ENCODE measurements at places on chromosomes 5 and 9.

DNA sequence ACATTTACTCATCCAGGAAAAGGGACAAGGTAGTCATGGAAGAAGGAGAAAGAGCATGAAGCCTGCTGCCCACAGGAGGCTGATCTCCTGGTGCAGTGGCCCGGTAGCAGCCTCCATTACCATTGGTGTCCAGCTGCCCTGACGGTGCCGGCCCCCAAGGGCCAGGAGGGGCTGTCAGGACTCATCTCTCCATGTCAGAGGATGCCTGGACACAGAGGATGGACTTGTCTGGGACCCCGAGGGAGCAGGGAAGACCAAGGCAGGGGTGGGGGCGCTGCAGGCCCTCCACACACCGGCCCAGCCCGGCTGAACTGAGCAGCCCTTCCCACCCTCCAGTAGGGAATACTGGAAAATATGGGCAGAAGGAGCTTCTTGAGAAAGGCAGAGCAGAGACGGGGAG lies 52.2 kb downstream of the IRX2 start:
- no peak overlapping the region for H3K27ac ChIP-seq
- H3K36me3 ChIP-seq = no peaks in the 10 kb centered on the region
- H3K4me3 ChIP-seq = no peak overlapping the region
- H3K27me3 ChIP-seq = no peaks in the 10 kb centered on the region
- H3K4me1 ChIP-seq = no peaks in the 10 kb centered on the region

DNA sequence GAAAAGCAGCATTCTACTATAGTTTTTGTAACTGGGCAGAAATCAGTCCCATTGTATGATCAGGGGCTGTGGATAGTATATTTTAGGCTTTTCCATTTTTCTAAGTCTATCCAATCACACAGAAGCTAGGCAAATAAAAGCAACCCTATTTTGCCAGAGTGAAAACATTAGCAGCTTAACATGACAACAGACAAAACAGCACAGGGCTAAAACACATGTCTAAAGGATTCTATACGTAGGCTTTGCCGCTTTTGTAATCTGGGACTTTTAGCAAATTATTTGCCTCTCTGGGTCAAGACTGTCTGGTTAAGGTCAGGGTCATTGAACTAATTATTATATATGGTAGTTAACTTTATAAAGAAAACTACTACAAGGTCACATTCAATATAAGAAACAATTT lies 4.2 kb downstream of the MARCHF3 start:
- peaks cover 5% of the 10 kb centered on the region for H3K36me3 ChIP-seq
- H3K4me1 ChIP-seq = peaks cover 23% of the 10 kb centered on the region
- no peak overlapping the region for H3K27ac ChIP-seq
- no peak for DNase-seq
- H3K27me3 ChIP-seq = peaks cover 12% of the 10 kb centered on the region
- H3K4me3 ChIP-seq = no peak overlapping the region

- no peaks in the 10 kb centered on the region for H3K4me1 ChIP-seq
- no peaks in the 10 kb centered on the region for H3K36me3 ChIP-seq
- no peak overlapping the region for H3K4me3 ChIP-seq
- no peak for DNase-seq
- H3K27me3 ChIP-seq = peaks cover 20% of the 10 kb centered on the region
Observed at GRCh38 chr9:73034962-73035361, 82.1 kb upstream of the ALDH1A1 start.

- H3K27ac ChIP-seq = peak within 1 kb of the TSS; percentile 76
- H3K36me3 ChIP-seq = no peaks in the 10 kb centered on the region
- H3K4me3 ChIP-seq = peak within 1 kb of the TSS; percentile 88
- H3K4me1 ChIP-seq = peaks cover 20% of the 10 kb centered on the region
- H3K27me3 ChIP-seq = peaks cover 39% of the 10 kb centered on the region
- peak; percentile 65 for DNase-seq
Observed at GRCh38 chr5:176609724-176610434, at the start of gene GPRIN1. TSS of gene GPRIN1 (minus strand) at chr5:176610156. CDS start at chr5:176599834, 10,322 bp downstream.

DNA sequence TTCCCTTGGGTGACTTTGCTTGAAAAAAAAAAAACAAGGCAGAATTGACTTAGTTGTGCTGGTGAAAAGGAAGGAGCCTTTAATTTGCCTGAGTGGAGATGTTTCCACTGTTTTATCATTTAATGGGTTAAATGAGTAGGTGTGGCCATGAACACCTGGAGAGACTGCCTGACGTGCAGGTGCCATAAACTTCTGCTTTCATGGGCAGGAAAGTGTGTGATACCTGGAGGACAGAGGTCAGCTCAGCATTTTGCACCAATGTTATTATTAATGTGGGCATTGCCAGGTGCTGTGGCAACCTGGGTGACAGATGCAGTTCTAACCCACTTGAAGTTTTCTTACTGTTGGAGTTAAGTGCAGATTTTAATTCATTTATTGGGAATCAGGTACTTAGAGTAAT lies 145.4 kb downstream of the CD180 start:
- H3K4me1 ChIP-seq = peaks cover 15% of the 10 kb centered on the region
- no peak overlapping the region for H3K4me3 ChIP-seq
- no peak overlapping the region for H3K27ac ChIP-seq
- DNase-seq = no peak
- H3K27me3 ChIP-seq = no peaks in the 10 kb centered on the region
- H3K36me3 ChIP-seq = peaks cover 13% of the 10 kb centered on the region

DNA sequence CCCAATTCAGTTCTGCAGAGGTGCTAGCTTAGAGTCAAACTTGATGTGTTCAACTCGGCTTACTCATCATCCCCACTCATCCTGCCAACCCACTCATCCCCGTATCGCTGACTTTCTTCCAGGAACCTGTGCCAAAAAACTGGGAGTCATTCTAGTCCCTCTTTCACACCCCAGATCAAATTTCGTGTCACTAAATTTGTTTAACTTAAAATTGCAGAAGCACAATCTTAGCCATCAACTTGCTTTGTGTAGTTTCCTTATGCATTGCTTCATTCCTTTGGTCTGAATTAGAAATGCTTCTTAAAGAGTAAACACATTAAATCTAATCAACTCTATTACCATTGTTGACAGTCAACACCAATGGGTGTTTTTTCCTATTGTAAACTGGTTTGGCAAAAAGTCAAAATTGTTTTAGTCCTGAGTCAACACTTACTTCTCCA lies 162.4 kb downstream of the TTC39B start:
- H3K4me3 ChIP-seq = no peak overlapping the region
- H3K27ac ChIP-seq = no peak overlapping the region
- H3K36me3 ChIP-seq = no peaks in the 10 kb centered on the region
- DNase-seq = no peak
- H3K27me3 ChIP-seq = peaks cover 6% of the 10 kb centered on the region

DNA sequence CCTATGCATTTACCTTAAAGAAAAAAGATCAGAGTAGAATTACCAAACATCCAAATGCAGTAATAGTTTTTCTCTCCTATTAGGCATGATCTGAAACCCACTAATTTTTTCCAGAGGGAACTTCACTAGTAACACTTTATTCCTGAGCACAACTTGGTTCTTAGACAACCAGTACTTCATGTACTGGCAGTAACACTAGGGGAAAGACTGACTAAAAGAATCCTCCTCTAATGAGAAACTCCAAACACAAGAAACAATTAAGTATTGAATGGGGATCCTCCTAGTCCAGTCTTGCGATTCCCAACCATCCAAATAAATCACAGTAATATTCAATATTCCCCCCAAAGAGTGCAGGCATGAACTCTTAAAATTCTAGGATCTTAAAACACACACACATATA lies 48.9 kb downstream of the ZNF608 start:
- DNase-seq = no peak
- no peaks in the 10 kb centered on the region for H3K36me3 ChIP-seq
- no peak overlapping the region for H3K27ac ChIP-seq
- H3K4me3 ChIP-seq = no peak overlapping the region

- H3K4me3 ChIP-seq = no peak overlapping the region
- no peaks in the 10 kb centered on the region for H3K36me3 ChIP-seq
- H3K27ac ChIP-seq = no peak overlapping the region
- H3K27me3 ChIP-seq = peaks cover 4% of the 10 kb centered on the region
- no peaks in the 10 kb centered on the region for H3K4me1 ChIP-seq
- no peak for DNase-seq
Observed at GRCh38 chr9:87128844-87129493, 181.7 kb upstream of the GAS1 start.

DNA sequence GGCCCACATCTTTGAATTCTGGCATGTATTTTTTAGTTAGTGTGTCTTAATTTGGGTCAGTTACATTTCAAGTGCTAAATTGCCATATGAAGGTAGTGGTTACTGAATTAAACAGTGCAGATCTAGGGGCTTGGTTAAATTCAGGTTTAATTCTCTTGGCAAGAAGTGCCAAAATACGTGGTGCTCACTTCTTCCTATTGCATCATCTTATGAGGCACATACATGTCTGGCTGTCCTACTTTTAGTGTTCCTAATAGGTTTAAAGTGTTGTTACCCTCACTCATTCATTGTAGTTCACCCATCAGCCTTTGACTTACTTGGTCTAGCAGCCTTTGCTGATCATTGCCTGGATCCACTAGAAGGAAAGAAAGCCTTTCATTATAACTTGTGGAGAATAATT lies 59.5 kb downstream of the RPS6 start:
- peaks cover 16% of the 10 kb centered on the region for H3K36me3 ChIP-seq
- no peak overlapping the region for H3K4me3 ChIP-seq
- H3K27me3 ChIP-seq = no peaks in the 10 kb centered on the region
- no peaks in the 10 kb centered on the region for H3K4me1 ChIP-seq
- no peak overlapping the region for H3K27ac ChIP-seq

Measured in activated T-helper 1 cell treated with anti-CD3 and anti-CD28 coated beads, Interleukin-12 subunit alpha, Interleukin-12 subunit beta, Interleukin-2, Interleukin-4 antibody, amounts not matched to agents 30 ng/mL and 10 ng/mL and 1 ng/mL, durations not matched to agents 14 hours and 24 hours and 36 hours (primary cell).